ENCODE measurements at places on chromosomes 16 and 17.

DNA sequence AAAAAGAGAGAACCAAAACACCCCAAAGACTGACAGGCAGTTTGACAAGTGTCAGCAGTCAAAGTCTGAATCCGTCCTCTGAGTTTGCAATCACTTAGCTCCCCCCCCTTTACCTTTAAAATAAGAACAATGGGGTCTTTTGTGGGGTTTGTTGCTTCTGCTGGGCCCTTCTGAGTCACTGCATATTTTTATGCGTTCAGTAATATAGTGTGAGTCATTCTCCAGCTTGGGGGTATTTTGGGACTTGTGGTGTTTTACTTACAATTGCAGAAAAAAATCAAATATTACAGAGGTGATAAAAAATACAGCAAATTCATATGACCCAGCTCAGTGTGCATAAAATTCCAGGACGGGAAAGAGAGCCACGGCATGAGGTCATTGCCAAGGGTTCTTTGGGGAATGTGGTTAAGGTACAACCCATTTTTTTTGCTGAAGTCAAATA is 120.1 kb downstream of the CYLD start:
- H3K27me3 ChIP-seq: no peaks in the 10 kb centered on the region
- no peak overlapping the region for H3K4me3 ChIP-seq
- no peaks in the 10 kb centered on the region for H3K4me1 ChIP-seq
- no peak for DNase-seq
- no peaks in the 10 kb centered on the region for H3K36me3 ChIP-seq

- no peak overlapping the region for H3K27ac ChIP-seq
- no peaks in the 10 kb centered on the region for H3K27me3 ChIP-seq
- H3K4me1 ChIP-seq: no peaks in the 10 kb centered on the region
- H3K36me3 ChIP-seq: no peaks in the 10 kb centered on the region
Observed at GRCh38 chr16:27690608-27691007, 140.7 kb downstream of the KATNIP start.

DNA sequence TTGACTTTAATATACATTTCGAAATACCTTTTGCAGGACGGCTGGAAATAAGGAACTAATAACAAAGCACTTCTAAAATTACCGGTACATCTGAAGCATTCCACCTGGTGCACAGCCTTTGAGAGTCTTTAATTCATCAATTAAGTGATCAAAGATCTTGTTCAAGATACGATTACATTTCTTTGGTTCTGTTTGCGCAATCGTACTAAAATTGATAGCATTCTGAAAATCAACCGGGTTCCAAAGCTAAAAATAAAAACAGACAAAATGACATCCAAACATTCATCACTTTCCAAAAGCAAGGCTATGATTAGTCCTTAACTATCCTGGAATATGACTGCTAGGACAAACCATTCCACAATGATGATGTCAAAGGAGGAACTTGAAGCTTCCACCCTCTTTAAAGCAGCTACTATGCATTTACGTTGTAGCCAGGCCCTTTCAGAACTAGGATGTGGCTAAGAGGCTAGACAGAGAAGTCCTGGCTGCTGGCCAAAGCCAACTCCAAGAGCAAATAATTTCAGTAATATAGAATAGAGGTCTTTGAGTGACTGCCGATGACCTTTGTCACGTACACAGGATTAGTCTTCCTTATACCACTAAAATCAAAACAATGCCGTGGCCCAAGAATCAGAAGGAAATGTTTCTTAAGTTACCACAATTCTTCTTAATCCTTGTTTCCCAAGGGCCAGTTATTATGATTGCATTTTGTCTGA is 299.8 kb upstream of the PSMD7 start:
- no peaks in the 10 kb centered on the region for H3K4me1 ChIP-seq
- H3K4me3 ChIP-seq: no peak overlapping the region
- no peak for DNase-seq
- H3K36me3 ChIP-seq: no peaks in the 10 kb centered on the region

DNA sequence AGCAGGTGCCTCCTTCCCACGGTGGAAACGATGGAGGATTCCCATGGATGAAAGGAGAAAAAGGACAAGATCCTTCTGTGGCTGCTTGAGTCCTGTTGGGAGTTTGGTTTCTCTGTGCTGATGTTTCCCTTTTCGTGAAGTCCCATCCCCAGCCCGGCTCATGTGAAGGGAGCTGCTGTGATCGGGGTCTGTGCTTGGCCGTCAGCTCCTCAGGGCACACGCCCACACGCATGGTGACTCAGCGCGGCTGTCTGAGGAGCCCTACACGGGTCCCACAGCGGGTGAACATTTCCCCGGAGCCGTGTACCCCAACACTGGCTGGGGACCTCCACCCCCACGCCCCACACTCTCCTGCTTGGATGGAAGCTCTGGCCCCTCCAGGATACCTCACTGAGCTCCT is 44.5 kb upstream of the SSTR5 start:
- H3K36me3 ChIP-seq: no peaks in the 10 kb centered on the region
- DNase-seq: no peak
- H3K4me3 ChIP-seq: no peak overlapping the region
- H3K4me1 ChIP-seq: no peaks in the 10 kb centered on the region

DNA sequence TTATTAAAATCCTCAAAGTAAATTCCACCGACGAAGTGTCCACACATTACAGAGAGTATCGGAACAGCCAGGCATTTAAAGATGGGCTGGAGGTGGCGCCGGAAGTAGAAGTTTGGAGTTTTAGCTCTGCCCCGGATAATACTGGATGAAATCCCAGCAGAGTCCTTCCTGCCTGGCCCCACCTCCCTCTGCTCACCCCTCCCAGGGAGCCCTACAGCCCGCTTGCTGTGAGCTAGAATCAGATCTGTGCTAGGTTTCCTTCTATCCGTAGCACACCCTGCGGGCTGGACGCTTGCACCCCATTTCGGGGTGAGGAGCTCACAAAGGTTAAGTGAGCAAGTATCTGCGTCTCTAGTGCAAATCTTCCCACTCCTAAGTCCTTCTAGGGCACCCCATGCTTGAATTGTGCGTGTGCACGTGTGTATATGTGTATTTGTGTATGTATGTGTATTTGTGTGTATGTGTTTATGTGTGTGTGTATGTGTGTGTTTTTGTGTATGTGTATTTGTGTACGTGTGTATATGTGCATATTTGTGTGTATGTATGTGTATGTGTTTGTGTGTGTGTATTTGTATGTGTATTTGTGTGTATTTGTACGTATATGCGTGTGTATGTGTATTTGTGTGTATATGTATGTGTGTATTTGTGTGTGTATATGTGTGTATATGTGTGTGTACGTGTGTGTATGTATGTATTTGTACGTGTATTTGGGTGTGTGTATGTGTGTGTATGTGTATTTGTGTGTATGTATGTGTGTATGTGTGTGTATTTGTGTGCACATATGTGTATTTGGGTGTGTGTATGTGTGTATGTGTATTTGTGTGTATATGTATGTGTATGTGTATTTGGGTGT is 61.4 kb downstream of the HAPSTR1 start:
- H3K27me3 ChIP-seq: no peaks in the 10 kb centered on the region
- no peak overlapping the region for H3K27ac ChIP-seq
- DNase-seq: no peak

GRCh38 chr17:21193031-21193430 is 20.9 kb downstream of the TMEM11 start:
- no peak overlapping the region for H3K27ac ChIP-seq
- H3K27me3 ChIP-seq: no peaks in the 10 kb centered on the region
- no peak overlapping the region for H3K4me3 ChIP-seq

DNA sequence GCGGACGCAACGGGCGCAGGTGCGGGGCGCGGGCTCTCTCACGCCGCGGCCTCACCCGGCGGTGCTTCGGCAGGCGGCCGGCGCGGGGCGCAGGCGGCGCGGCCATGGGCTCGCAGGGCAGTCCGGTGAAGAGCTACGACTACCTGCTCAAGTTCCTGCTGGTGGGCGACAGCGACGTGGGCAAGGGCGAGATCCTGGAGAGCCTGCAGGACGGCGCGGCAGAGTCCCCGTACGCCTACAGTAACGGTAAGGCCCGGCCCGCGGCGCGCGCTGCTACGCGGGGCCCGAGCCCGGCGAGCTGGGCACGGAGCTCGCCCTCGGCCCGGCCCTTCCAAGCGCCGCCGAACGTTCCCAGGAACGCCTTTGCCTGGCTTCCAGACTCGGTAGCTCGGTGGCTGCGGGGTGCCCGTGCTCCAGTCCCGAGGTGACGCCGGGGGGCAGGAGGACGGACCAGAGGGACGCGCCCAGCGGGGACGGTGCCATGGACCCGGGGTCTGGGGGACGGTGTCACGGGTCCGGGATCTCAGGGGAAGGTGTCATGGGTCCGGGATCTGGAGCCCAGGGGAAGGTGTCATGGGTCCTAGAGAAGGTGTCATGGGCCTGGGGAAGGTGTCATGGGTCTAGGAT is 435 bp downstream of the RAB40C start:
- no peaks in the 10 kb centered on the region for H3K27me3 ChIP-seq
- H3K27ac ChIP-seq: peak overlapping the region; percentile 91
- peak overlapping the region; percentile 92 for H3K4me3 ChIP-seq
- H3K36me3 ChIP-seq: no peaks in the 10 kb centered on the region
- peak; percentile 75 for DNase-seq

DNA sequence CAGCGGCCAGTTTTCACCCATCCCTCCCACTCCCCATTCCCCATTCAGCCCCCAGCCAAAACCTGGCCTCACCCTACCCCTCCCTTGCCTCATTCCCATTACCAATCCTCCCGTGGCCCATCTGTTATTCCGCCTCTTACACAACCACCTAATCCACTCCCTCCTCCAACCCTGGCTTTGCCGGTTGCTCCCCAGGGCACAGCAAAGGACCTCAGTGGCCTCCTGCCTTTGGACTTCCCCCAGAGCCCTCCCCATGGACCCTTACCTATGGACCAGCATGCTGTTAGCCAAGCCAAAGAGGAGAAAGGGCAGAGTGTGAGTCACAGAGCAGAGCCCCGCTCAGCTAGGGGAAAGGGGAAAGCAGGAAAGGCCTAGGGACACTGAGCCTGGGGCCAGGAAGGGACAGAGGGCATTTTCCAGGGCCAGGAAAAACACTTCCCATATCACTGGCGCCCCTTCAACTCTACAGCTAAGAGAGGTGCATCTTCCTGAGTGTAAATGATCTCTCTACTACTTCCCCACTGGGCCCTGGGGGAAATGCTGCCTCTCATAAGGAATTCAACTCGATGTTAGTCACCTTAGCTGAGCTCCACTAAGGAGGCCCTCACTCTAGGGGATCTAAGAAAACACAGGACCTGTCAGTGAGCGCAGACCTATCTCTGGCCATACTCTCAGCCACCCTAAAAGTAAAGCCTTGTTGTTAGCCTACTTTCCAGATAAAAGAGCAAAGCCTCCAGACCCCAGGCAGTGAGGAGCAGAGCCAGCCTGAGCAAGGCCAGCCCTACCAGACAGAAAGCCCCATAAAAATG is 10.6 kb downstream of the PEMT start:
- DNase-seq: no peak
- no peak overlapping the region for H3K27ac ChIP-seq
- no peaks in the 10 kb centered on the region for H3K27me3 ChIP-seq

- no peak overlapping the region for H3K4me3 ChIP-seq
- peak overlapping the region; percentile 37 for H3K27ac ChIP-seq
- H3K4me1 ChIP-seq: peaks cover 38% of the 10 kb centered on the region
Observed at GRCh38 chr17:59766491-59766890, 59.0 kb downstream of the VMP1 start.

GRCh38 chr17:14452856-14453255 is 152.0 kb downstream of the HS3ST3B1 start:
- DNase-seq: no peak
- H3K27ac ChIP-seq: no peak overlapping the region
- H3K36me3 ChIP-seq: no peaks in the 10 kb centered on the region
- H3K27me3 ChIP-seq: no peaks in the 10 kb centered on the region
- no peak overlapping the region for H3K4me3 ChIP-seq

DNA sequence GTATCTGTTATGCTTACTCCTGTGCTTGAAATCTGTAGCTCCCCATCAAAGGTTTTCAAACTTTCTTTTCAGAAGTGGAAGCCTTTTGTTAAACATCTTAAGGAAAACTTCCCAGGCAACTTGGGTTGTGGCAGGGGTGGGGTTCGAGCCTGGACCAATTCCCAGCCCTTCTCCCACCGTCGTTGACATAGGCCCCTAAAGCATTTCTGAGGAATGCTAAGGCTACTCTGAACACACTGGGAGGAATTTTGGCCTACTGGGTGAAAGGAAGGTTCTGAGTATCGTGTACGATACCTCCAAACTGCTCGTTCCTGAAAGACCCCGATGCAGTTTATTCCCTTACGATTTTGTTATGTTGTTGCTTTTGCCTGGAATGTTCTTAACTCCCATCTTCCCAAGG is 56.1 kb upstream of the PMFBP1 start:
- H3K4me1 ChIP-seq: no peaks in the 10 kb centered on the region
- H3K36me3 ChIP-seq: no peaks in the 10 kb centered on the region
- no peak for DNase-seq
- H3K27ac ChIP-seq: no peak overlapping the region
- no peak overlapping the region for H3K4me3 ChIP-seq
- no peaks in the 10 kb centered on the region for H3K27me3 ChIP-seq

DNA sequence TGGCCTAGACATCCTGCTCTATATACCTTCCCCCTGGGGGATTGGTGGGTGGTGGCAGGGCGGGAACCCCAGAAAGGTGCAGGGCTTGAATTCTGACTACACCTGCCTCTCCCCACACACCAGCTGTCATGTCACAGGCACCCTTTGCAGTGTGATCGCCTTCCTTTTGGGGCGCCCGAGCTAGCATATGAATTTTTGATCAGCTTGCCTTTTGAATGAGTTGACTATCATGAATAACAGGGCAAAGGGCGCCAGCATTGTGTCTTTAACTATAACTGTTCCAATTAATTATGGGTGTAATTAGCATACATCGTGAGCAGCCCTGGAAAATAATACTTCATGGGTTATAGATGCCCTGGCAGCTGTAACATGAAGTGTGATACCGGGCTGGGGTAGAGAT is 72.7 kb downstream of the CYLD start:
- H3K36me3 ChIP-seq: no peaks in the 10 kb centered on the region
- no peaks in the 10 kb centered on the region for H3K4me1 ChIP-seq
- H3K27me3 ChIP-seq: no peaks in the 10 kb centered on the region

GRCh38 chr17:48456589-48456988 is 26.6 kb upstream of the SKAP1 start:
- H3K4me1 ChIP-seq: peaks cover 10% of the 10 kb centered on the region
- no peaks in the 10 kb centered on the region for H3K36me3 ChIP-seq
- no peak for DNase-seq
- H3K27me3 ChIP-seq: peaks cover 18% of the 10 kb centered on the region
- H3K4me3 ChIP-seq: no peak overlapping the region
- H3K27ac ChIP-seq: no peak overlapping the region
